Uterine smooth muscle cell (primary cell): ENCODE measurements at places on chromosomes 11 and 22. TPM values are rescaled to one million over a fixed set of nuclear protein-coding genes. Genes with fewer than 3 reads are reported as not detected.

The KDELR3 gene
- 78.1 and 98.8 TPM in 2 replicates for total RNA-seq

The DGCR6L gene
- 52.5 and 54.6 TPM in 2 replicates for total RNA-seq

The MMP27 gene
- not detected in 2 replicates for total RNA-seq

The TSPAN32 gene
- under 0.01 and 0.12 TPM in 2 replicates for total RNA-seq

The AMOTL1 gene
- 26.6 and 31.5 TPM in 2 replicates for total RNA-seq

The ZNF280B gene
- total RNA-seq, result 1.00 and 1.1 TPM in 2 replicates

The OR8G1 gene
- total RNA-seq, result not detected in 2 replicates
